ENCODE measurements at places on chromosomes 13 and 19. TPM values are rescaled to one million over a fixed set of nuclear protein-coding genes. Genes with fewer than 3 reads are reported as not detected.

NAPSA gene
- not detected for total RNA-seq

LRRC63 gene
- total RNA-seq, result not detected

RNF225 gene
- not detected for total RNA-seq

EFNB2 gene
- 6.9 TPM for total RNA-seq

LHB gene
- not detected for total RNA-seq

TRPM4 gene
- 1.9 TPM for total RNA-seq

- DNase-seq, result no peak
These were observed 64.6 kb downstream of the CCNE1 start for GRCh38 chr19:29876414-29876813.

- no peak for DNase-seq
These were observed 9.3 kb downstream of the CD177 start for GRCh38 chr19:43362745-43363144.

- DNase-seq, result no peak
These were observed 374.2 kb downstream of the DIAPH3 start for GRCh38 chr13:59789558-59789957.

- peak; percentile 61 for DNase-seq
These were observed 17.3 kb upstream of the FCGBP start for GRCh38 chr19:39951686-39952085.

- peak; percentile 33 for DNase-seq
These were observed 2.0 kb downstream of the ZNF823 start for GRCh38 chr19:11736696-11737095.

- no peak for DNase-seq
These were observed 6.4 kb downstream of the TNFAIP8L1 start for GRCh38 chr19:4645718-4646117.

- DNase-seq, result no peak
These were observed 197.2 kb upstream of the CSNK1A1L start for GRCh38 chr13:37302686-37303085.

GRCh38 chr19:1316466-1316865 lies 30.8 kb downstream of the EFNA2 start:
- no peak for DNase-seq

GRCh38 chr13:37198629-37199028 lies 93.2 kb upstream of the CSNK1A1L start:
- DNase-seq, result no peak

- peak; percentile 79 for DNase-seq
These were observed 10.3 kb upstream of the BBC3 start for GRCh38 chr19:47240996-47241918.

DNA sequence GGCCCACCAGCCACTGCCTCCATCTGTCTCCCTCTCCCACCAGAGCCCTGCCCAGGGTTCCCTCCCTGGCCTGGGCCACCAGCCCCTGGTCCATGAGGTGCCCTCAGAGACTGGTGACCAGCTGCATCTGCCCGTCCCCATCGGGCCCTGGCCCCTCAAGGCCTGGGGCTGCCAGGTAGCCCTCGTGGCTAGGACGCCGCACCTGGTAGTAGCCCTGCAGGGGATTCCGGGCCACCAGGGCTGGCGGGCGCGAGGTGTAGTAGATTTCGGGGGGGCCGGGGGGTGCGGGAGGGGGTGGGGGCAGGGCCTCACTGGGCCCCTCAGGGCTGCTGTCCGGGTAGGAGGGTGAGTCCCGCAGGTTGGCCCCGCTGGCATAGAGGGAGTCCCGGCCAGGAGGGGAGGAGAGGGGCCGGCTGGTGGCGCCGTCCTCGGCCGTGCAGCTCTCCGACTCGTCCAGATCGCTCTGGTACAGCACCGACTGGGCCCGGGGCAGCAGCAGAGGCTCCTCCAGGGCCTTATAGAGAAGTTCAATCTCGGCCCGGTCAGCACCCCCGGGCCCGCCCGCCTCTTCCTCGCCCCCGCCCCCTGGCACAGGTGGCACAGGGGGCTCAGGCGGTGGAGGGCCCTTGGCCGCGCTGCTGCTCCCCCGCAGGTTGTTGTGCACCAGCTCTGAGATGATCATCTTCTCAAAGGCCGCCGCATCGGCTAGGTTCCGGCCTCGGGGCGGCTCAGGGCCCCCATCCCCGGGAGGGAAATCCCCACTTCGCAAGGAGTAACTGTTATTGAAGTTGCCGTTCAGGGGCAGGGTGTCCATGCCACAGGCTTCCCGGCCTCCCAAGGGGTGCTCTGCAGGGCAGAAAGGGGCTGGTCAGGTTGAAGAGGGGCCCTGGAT lies 14.6 kb upstream of the ASF1B start:
- no peak for DNase-seq

DNA sequence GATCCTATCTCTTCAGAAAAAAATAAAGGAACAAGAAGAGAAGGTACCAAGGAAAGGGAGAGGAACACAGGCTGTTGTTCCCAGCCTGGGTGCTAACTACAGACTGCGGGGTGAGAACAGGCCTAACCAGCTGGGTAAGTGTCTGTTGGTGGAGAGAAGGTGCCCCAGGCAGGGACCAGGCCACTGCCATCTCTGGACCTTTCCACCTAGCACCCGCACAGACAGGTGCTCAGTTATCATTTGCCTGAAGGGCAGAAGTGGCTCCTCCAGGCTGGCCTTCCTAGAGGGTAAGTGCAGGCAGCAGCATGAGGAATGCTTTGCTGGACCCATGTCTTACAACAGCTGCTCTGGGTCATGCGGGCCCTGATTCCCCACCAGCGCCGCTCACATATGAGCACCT lies 10.1 kb downstream of the DNMT1 start:
- no peak for DNase-seq

GRCh38 chr13:94765814-94766213 lies 53.5 kb upstream of the SOX21 start:
- DNase-seq, result no peak
